CD4-positive, CD25-positive, alpha-beta regulatory T cell (primary cell): ENCODE measurements at places on chromosomes 13 and 19. TPM values are rescaled to one million over a fixed set of nuclear protein-coding genes. Genes with fewer than 3 reads are reported as not detected.

CLEC17A gene
- 0.25 TPM for total RNA-seq

MAP2K2 gene
- 98.2 TPM for total RNA-seq

TLE6 gene
- not detected for total RNA-seq

ADGRE3 gene
- not detected for total RNA-seq

DNA sequence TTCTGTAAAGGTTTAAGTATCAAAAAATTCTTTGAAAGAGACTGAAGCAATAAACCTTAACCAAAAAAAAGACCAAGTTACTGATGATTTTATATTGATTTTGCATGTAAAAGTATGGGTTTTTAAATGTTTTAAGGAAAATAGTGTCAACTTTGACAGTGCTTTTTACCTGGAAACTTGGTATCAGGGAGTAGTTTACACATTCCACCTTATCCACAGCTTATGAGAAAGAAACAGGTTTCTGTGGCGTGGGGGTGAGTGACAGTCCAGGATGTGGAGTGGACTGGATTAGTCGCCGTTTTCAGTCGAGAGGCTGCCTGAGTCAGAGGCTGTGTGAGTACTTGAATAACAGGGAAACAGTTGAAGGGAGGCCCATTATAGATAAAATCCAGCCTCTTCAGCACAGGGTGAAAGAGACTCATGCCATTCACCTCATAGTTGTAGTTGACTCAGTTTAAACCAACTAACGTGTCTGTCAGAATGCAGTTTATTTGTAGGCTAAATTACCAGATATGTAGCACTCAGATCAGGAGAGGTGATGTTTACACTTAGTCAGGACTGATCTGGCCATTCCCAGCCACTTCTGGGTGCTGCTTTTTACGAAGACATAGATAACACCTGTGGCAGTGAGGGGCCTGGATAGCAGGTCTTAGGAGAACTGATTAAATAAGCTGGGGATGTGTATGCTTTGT lies 595 bp upstream of the GPR183 start:
- DNase-seq, result peak; percentile 31

GRCh38 chr13:60933638-60934037 lies 482.0 kb downstream of the PCDH20 start:
- no peak for DNase-seq

GRCh38 chr13:38223089-38223488 lies 126.6 kb upstream of the UFM1 start:
- no peak for DNase-seq

DNA sequence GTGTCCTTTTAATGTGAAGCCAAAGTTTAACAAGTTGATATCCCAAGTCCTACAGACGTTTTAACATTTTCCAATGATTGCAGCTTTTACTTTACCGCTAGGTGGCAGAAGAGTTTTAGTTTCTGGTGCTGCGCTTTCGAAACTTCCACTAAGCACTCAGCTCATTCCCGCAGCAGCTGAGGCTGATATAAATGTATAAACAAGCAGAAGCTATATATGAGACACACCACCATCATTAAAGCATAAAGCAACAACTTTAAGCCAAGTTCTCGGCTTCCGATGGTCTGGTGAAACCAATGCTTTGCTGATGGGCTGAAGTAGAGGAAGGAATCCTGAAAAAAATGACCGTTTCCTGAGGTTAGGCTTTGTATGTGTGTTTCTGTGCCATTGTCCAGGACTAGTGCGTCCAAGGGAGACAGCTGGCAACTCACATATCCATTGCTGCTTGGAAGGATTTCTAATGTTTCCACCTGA lies 753.9 kb downstream of the OLFM4 start:
- no peak for DNase-seq
